ENCODE measurements at places on chromosomes 6 and 20.

GRCh38 chr6:12483712-12484111, 193.6 kb downstream of the EDN1 start:
- H3K27ac ChIP-seq = no peak overlapping the region
- H3K27me3 ChIP-seq = no peaks in the 10 kb centered on the region
- peaks cover 16% of the 10 kb centered on the region for H3K4me1 ChIP-seq

GRCh38 chr6:20156824-20157223, 55.4 kb downstream of the MBOAT1 start:
- no peak for DNase-seq
- H3K27ac ChIP-seq = no peak overlapping the region
- H3K36me3 ChIP-seq = peaks cover 18% of the 10 kb centered on the region
- H3K27me3 ChIP-seq = no peaks in the 10 kb centered on the region

GRCh38 chr20:59784365-59784764, 149.1 kb downstream of the SYCP2 start:
- no peaks in the 10 kb centered on the region for H3K4me1 ChIP-seq
- no peak overlapping the region for H3K4me3 ChIP-seq
- no peak overlapping the region for H3K27ac ChIP-seq

DNA sequence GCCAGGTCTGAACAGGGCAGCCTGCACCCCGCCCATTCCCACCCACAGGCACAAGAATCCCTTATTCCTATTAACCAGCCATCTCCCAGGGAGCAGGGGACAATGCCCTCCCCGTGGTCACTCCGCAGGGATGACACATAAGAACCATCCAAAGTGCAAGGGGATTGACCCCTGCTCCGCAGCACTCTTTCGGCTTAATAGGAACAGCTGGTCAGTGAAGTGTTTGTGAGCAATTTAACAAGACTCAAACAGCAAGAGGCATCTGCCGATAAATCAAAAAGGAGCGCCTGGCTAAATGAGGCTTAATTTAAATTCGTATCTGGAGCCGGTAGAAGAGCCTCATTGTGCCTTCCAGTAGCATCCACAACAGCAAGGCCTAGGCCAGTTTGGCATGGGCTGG, 389.4 kb downstream of the RNGTT start:
- H3K27me3 ChIP-seq = no peaks in the 10 kb centered on the region
- DNase-seq = no peak
- no peaks in the 10 kb centered on the region for H3K4me1 ChIP-seq

DNA sequence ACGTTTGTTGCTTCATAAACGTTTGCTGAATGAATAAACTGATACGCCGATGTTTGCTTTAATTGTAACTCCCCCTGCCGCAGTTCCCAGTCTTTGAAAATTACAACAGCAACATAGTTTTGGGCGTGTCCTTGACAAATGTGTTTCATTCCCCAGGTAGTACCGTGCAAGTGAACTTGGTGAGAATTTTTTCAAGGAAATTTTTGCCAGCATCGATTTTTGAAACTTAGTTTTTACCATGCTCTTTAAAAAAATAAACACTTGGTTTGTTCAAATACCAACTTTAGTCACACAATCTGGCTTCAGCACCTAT, 60.1 kb downstream of the FAM217A start:
- H3K27me3 ChIP-seq = no peaks in the 10 kb centered on the region
- DNase-seq = no peak

GRCh38 chr6:95815389-95816056, 200.3 kb upstream of the FUT9 start:
- peaks cover 9% of the 10 kb centered on the region for H3K27me3 ChIP-seq
- H3K4me1 ChIP-seq = no peaks in the 10 kb centered on the region
- H3K36me3 ChIP-seq = no peaks in the 10 kb centered on the region

DNA sequence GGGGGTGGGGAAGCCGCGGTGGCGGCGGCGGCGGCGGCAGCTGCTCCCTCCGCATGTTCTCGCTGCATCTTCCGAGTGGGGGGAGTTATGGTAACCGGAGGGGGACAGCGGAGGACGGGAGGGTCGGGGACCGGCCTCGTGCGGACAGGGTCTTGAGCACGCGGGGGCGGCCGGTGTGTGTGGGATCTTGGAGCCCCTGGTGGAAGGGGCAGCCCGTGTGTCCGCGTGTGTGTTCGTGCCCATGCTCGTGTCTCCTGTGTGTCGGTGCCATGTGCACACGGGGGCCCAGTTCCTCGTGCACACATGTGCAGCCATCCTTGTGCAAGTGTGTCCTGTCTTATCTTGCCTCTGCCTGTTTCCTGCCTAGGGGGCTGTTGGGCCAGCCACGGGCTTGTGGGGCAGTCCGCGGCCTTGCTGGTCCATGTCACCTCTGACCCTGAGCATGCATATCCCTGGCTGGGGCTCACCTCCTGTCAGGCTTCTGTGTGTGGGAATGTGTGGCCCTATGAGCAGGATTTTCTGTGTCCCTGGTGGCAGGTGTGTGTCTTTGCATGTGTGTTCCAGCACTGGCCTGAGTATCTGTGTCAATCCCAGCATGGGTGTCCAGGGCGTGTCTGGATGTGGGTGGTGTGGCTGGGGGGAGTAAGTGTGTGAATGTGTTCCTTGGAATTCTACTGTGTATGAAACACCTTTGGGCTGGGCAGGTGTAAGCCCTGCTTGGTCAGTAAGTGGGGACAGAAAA, 8.5 kb downstream of the SYNGAP1 start:
- H3K4me3 ChIP-seq = peak overlapping the region; percentile 83
- peak; percentile 28 for DNase-seq
- H3K4me1 ChIP-seq = peaks cover 71% of the 10 kb centered on the region
- peaks cover 24% of the 10 kb centered on the region for H3K36me3 ChIP-seq

DNA sequence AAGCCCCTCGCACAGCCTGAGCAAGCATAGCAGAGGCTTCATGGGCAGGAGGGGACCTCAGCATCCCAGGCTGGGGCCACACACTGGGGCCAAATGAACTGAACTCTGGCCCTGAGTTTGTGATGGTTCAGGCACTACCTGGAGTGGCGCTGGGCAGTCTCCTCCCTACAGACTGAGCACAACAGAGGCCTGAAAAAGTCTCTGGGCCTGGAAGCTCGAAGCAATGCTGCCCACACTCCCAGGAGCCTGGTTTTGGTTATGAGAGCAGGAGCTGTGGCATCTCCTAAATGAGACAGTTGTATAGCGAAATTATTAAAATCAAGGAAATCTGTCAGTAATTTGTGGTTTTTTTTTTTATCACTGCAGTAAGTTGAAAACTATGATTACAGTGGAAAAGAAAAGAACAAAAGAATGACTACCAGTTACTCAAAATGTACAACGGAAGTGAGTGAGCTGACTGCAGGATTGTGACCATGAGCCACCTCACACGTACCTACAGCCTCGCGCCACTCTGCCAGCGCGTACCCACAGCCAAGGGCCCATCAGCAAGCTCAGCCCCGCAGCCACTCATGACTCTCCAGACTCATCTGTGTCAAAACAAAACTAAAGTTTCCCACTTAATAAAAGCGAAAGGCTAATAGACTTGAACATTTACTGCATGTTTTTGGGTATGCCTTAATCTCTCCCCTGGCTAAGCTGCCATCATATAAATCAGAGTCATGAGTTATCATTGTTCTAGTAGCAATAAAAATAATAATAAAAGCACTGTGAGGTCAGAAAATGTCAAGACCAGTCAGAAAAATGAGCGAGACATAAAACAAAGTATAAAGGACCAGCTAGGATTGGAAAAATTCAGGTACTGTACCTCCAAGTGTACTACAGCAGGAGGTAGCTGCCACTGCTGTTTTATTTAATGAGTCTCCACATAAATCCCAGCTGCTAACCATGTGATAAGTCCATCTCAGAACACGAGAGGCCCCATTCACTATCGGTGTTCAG, 177.0 kb downstream of the FOXC1 start:
- no peaks in the 10 kb centered on the region for H3K36me3 ChIP-seq
- DNase-seq = no peak
- H3K27me3 ChIP-seq = no peaks in the 10 kb centered on the region
- no peak overlapping the region for H3K4me3 ChIP-seq
- no peak overlapping the region for H3K27ac ChIP-seq
- H3K4me1 ChIP-seq = no peaks in the 10 kb centered on the region

DNA sequence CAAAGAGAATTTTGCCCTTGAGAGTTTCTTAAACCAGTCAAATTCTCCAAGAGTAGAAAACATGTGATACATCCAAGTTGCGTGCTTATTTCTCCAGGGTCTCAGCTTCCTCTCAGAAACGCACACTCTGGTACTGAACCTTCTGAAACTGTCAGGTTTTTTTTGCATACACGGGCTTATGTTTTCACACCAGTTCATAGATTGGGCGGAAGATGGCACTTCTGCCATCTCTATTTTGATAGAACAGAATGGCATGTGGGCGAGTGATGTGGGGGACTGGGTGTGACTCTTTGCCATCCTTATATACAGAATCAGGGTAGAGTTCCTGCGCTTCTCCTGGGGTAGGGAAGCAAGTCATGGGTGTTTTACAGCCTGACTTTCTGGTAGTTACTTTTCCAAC, 56.4 kb downstream of the ADTRP start:
- no peaks in the 10 kb centered on the region for H3K27me3 ChIP-seq
- no peak overlapping the region for H3K27ac ChIP-seq
- no peaks in the 10 kb centered on the region for H3K36me3 ChIP-seq
- no peak for DNase-seq

- H3K36me3 ChIP-seq = no peaks in the 10 kb centered on the region
- H3K27me3 ChIP-seq = no peaks in the 10 kb centered on the region
Measured at GRCh38 chr6:73556836-73557235, 36.0 kb upstream of the EEF1A1 start.

DNA sequence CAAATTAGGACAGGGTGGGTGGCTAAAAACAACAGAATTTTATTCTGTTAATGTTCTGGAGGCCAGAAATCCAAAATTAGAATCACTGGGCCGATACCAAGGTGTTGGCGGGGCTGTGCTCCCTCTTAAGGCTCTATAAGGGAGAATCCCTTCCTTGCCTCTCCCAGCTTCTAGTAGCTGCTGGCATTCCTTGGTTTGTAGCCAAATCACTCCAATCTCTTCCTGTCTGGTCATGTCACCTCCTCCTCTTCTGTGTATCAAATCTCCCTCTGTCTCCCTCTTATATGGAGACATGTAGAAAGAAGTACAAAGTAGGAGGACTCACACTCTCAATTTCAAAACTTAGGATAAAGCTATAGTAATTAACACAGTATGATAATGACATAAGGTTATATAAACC, 102.9 kb upstream of the SIRPA start:
- H3K27ac ChIP-seq = no peak overlapping the region
- no peaks in the 10 kb centered on the region for H3K36me3 ChIP-seq
- no peak overlapping the region for H3K4me3 ChIP-seq
- DNase-seq = no peak
- H3K4me1 ChIP-seq = no peaks in the 10 kb centered on the region
- H3K27me3 ChIP-seq = peaks cover 30% of the 10 kb centered on the region

GRCh38 chr6:9985481-9985880, 429.4 kb downstream of the TFAP2A start:
- H3K4me3 ChIP-seq = no peak overlapping the region
- DNase-seq = no peak
- no peaks in the 10 kb centered on the region for H3K4me1 ChIP-seq
- no peaks in the 10 kb centered on the region for H3K27me3 ChIP-seq

GRCh38 chr6:111976139-111976538, 77.8 kb upstream of the CCN6 start:
- no peak overlapping the region for H3K27ac ChIP-seq
- H3K4me1 ChIP-seq = peaks cover 32% of the 10 kb centered on the region
- no peaks in the 10 kb centered on the region for H3K36me3 ChIP-seq
- H3K27me3 ChIP-seq = peaks cover 5% of the 10 kb centered on the region

DNA sequence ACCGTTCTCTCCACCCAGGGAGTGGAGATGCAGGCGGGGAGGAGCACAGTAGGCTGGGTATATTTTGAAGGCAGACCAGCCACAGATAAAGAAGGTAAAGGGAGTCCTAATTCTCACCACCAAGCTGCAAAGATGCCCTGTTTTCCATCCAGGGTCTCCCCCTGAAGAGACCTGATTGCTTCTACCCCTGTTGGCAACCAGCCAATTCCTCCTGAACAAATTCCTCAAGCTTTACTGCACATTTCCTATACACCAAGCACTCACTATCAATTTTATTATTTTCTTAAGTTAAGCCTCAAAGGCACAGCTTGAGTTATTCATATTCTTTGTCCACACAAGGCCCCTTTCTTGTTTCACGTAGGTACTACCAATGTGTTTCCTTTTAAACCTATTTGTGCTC, 214.4 kb downstream of the EYA2 start:
- no peak overlapping the region for H3K4me3 ChIP-seq
- H3K27ac ChIP-seq = no peak overlapping the region
- H3K4me1 ChIP-seq = no peaks in the 10 kb centered on the region
- H3K27me3 ChIP-seq = no peaks in the 10 kb centered on the region
- DNase-seq = no peak

DNA sequence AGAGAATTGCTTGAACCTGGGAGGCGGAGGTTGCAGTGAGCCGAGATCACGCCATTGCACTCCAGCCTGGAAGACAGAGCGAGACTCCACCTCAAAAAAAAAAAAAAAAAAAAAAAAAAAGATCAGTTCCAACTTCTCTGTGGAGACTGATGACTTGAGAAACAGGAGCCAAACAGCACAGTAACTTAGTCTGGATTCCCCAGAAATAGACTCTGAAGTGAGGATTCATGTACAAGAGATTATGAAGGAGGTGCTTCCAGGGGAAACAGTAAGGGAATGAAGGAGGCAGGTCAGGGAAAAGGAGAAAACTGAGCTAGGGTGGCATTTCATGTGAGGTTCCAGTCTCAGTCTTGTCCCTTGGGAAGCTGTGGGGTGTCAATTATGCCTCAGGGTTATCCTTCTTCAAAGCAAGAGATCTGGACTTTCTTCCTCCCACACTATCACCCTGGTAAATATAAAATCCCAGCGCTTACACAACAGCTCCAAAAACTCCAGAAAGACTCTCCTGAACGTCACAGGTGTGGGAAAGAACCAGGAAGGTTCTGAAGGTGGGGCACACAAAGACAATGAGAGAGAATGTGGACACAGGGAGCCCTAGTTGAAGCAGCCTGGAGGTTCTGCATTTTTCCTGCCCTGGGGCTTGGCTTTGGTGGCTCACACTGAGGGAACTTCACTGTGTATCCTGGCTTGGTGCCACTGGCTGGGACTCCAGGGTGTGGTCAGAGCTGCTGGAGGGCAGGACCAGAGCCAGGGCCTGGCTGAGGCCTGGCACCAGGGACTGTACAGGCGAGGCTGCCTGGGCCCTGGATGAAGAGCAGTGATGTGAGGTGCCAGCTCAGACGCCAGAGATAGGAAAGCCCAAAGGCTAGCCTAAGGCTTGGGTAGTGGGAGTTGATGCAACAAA, 46.8 kb downstream of the PCNA start:
- DNase-seq = no peak
- H3K27me3 ChIP-seq = no peaks in the 10 kb centered on the region
- H3K4me1 ChIP-seq = peaks cover 42% of the 10 kb centered on the region
- H3K36me3 ChIP-seq = no peaks in the 10 kb centered on the region
- H3K4me3 ChIP-seq = no peak overlapping the region
- peak overlapping the region; percentile 39 for H3K27ac ChIP-seq

GRCh38 chr20:52592567-52592966, 379.6 kb upstream of the TSHZ2 start:
- H3K27me3 ChIP-seq = no peaks in the 10 kb centered on the region
- H3K4me3 ChIP-seq = no peak overlapping the region
- H3K36me3 ChIP-seq = no peaks in the 10 kb centered on the region
- H3K4me1 ChIP-seq = no peaks in the 10 kb centered on the region

- H3K36me3 ChIP-seq = no peaks in the 10 kb centered on the region
- peak overlapping the region; percentile 73 for H3K27ac ChIP-seq
- H3K27me3 ChIP-seq = peaks cover 5% of the 10 kb centered on the region
Measured at GRCh38 chr6:121771937-121772720, 336.7 kb downstream of the GJA1 start.

GRCh38 chr6:37943436-37944058, 124.0 kb downstream of the ZFAND3 start:
- H3K4me1 ChIP-seq = peaks cover 13% of the 10 kb centered on the region
- DNase-seq = no peak
- no peaks in the 10 kb centered on the region for H3K27me3 ChIP-seq
- no peak overlapping the region for H3K27ac ChIP-seq
- H3K4me3 ChIP-seq = no peak overlapping the region
- no peaks in the 10 kb centered on the region for H3K36me3 ChIP-seq

GRCh38 chr6:13865141-13865540, 50.8 kb upstream of the MCUR1 start:
- no peak overlapping the region for H3K27ac ChIP-seq
- no peak for DNase-seq
- no peaks in the 10 kb centered on the region for H3K36me3 ChIP-seq
- H3K4me3 ChIP-seq = no peak overlapping the region
